ENCODE measurements at places on chromosomes 2 and 18. TPM values are rescaled to one million over a fixed set of nuclear protein-coding genes. Genes with fewer than 3 reads are reported as not detected.
A peak's percentile ranks its signal among the peaks of the same experiment; 100 is the strongest.

DNA sequence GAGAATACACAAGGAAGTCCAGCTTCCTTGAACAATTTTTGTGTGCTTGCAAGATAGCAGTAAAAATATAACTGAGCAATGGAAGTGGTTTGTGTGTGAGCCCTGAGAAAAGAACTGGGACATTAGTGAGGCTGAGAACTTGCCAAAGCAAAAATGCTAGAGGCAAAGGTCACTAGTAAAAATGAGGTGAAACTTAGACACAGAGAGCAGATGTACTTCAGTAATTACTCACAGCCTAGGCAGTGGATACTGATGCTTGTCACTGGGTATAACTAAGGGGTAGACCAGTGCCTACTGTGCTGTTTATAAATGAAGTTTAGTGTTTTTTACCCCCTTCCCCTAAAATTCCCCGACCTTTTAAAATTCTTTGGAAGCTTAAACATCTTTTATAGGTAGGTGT, 450.1 kb downstream of the LPIN1 start:
- H3K27me3 ChIP-seq, result no peaks in the 10 kb centered on the region
- no peak overlapping the region for H3K27ac ChIP-seq
- no peak for DNase-seq
- no peak overlapping the region for H3K4me3 ChIP-seq

GRCh38 chr2:151350579-151351195, 6.7 kb upstream of the TNFAIP6 start:
- H3K36me3 ChIP-seq, result no peaks in the 10 kb centered on the region
- no peaks in the 10 kb centered on the region for H3K27me3 ChIP-seq
- peak overlapping the region; percentile 35 for H3K27ac ChIP-seq
- H3K4me3 ChIP-seq, result no peak overlapping the region
- H3K4me1 ChIP-seq, result peaks cover 3% of the 10 kb centered on the region

METTL21A gene
- 8.5 TPM for total RNA-seq

- H3K27ac ChIP-seq, result no peak overlapping the region
- no peaks in the 10 kb centered on the region for H3K4me1 ChIP-seq
- DNase-seq, result no peak
- no peaks in the 10 kb centered on the region for H3K36me3 ChIP-seq
- no peak overlapping the region for H3K4me3 ChIP-seq
These were observed 257.9 kb upstream of the ATP5MC3 start for GRCh38 chr2:175439416-175439815.

ATOH8 gene
- 18.6 TPM for total RNA-seq

GRCh38 chr2:205372141-205372540, 310.2 kb upstream of the NRP2 start:
- peaks cover 9% of the 10 kb centered on the region for H3K4me1 ChIP-seq
- H3K27ac ChIP-seq, result no peak overlapping the region
- peaks cover 59% of the 10 kb centered on the region for H3K27me3 ChIP-seq

GRCh38 chr2:120984046-120984445, 248.4 kb downstream of the GLI2 start:
- peaks cover 65% of the 10 kb centered on the region for H3K36me3 ChIP-seq
- peak; percentile 72 for DNase-seq
- no peak overlapping the region for H3K4me3 ChIP-seq
- no peaks in the 10 kb centered on the region for H3K4me1 ChIP-seq
- H3K27ac ChIP-seq, result no peak overlapping the region

PROM2 gene
- total RNA-seq, result 0.36 TPM

DNA sequence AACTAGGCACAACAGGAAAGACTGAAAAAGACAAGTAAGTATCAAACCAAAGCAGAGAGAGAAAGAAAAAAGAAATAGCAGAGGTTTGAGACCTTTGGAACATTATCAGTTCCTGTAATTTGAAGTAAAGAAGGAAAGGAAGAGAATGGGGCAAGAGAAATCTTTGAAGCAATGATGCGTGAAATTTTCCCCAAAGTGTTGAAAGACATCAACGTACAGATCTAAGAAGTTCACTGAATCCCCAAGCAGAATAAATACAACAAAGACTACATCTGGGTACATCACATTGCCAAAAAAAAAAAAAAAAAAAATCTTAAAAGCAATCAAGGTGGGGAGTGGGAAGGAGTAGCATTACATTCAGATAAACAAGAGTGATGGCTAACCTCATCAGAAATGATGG, 6.0 kb upstream of the SLC30A6 start:
- peaks cover 3% of the 10 kb centered on the region for H3K4me1 ChIP-seq
- no peaks in the 10 kb centered on the region for H3K27me3 ChIP-seq
- DNase-seq, result no peak
- no peak overlapping the region for H3K27ac ChIP-seq

DNA sequence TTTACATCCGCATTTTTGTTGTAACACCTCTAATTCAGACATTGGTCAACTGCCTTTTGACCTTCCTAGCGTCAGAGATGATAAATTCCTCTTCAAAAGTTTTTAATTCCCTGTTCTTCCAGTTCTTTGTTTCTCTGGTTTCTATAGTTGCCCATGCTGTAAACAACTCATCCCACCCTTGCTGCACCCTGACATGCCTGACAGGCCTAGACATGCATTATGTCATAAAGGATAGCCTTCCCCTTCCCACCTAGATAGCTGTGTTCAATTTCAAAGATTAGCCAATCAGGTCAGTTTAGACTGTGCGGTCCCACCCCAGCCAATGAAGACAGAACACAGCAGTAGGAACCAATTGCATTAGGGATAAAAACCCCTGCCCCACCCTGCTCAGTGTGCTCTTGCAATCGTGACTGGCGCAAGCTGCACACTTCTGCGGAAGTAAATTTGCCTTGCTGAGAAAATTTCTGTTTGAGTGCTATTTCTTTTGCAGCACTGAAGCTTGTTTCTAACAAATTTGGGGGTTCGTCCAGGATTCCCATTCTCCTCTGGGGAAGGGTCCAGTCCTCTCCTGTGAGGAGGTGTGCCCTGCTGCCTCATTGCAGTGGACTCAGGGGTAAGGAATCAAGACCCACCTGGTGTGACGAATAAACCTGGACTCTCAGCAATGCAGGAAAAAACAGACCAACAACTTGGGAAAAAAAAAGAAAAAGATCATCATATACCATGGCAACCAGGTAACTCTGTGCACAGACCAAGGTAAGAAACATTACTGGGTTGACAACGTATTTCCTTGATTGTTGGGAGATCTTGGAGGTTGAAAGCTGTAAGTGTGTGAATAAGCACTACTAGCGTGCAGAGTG, 9.1 kb upstream of the SAP130 start:
- H3K27me3 ChIP-seq, result no peaks in the 10 kb centered on the region
- no peak overlapping the region for H3K4me3 ChIP-seq
- no peak for DNase-seq
- H3K27ac ChIP-seq, result no peak overlapping the region

ST3GAL5 gene
- total RNA-seq, result 17.7 TPM

DNA sequence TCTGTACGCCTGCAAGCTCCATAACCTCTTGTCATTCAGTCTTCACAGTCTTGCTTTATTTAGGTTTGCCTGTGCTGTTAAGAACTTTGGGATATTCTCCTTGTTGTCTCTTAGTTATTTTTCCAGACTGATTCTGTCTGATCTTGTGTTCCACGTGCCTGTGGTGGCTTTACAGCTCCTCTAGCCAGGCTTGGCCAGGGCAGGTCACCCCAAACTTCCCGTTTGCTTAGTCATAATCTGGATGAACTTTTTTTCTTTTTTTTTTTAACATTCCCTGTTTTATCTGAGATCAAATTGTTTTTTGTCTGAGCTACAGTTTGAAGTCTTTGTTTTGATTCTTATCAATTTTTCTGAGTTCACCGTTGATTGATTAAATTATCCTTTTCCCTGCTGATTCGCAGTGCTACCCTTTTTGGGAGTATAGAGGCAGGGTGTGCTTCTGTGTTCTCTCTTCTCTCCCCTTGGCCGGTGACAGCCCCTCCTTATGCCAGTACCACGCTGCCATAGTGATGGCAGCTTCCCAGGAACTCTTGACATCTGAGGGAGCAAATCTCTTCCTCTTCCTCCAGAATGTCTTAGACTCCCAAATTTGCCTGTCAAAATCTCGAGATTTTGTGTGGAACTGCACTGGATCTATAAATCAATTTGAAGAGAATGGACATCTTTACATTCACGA, 2.5 kb downstream of the SP100 start:
- DNase-seq, result peak; percentile 70
- peak overlapping the region; percentile 51 for H3K4me3 ChIP-seq
- H3K36me3 ChIP-seq, result peaks cover 6% of the 10 kb centered on the region
- H3K4me1 ChIP-seq, result peaks cover 46% of the 10 kb centered on the region

GRCh38 chr18:506264-506663, 5.8 kb upstream of the COLEC12 start:
- H3K4me3 ChIP-seq, result no peak overlapping the region
- peaks cover 10% of the 10 kb centered on the region for H3K27me3 ChIP-seq
- DNase-seq, result no peak

CDH20 gene
- total RNA-seq, result not detected

TFPI gene
- 123 TPM for total RNA-seq

AGXT gene
- not detected for total RNA-seq

UCN gene
- 0.36 TPM for total RNA-seq
